ENCODE measurements at places on chromosomes 16 and 17.

GRCh38 chr17:81579821-81580321, 27.7 kb upstream of the FAAP100 start:
- no peak for DNase-seq

- DNase-seq: no peak
Measured at GRCh38 chr16:14302031-14302398, 230.9 kb downstream of the MRTFB start.

- DNase-seq: no peak
Measured at GRCh38 chr17:57269052-57269451, 12.7 kb downstream of the MSI2 start.

DNA sequence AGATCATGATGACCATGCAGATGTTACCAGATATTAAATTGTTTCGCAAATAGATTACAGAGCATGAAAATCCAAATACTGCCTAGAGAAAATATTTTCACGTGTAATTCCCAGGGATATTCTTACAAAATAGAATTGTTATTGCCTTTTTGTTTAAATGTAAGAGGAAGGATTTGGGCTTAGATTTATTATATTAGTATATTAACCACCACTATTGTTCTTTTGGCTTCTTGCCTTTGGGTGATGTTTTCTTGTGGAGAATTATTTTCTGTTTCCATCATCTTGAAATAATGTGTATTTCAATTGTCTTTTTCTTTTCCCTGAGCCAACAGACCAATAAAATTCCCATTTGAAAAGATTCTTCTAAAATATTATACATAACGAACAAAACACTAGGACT, 109.7 kb upstream of the NUDT7 start:
- DNase-seq: no peak

DNA sequence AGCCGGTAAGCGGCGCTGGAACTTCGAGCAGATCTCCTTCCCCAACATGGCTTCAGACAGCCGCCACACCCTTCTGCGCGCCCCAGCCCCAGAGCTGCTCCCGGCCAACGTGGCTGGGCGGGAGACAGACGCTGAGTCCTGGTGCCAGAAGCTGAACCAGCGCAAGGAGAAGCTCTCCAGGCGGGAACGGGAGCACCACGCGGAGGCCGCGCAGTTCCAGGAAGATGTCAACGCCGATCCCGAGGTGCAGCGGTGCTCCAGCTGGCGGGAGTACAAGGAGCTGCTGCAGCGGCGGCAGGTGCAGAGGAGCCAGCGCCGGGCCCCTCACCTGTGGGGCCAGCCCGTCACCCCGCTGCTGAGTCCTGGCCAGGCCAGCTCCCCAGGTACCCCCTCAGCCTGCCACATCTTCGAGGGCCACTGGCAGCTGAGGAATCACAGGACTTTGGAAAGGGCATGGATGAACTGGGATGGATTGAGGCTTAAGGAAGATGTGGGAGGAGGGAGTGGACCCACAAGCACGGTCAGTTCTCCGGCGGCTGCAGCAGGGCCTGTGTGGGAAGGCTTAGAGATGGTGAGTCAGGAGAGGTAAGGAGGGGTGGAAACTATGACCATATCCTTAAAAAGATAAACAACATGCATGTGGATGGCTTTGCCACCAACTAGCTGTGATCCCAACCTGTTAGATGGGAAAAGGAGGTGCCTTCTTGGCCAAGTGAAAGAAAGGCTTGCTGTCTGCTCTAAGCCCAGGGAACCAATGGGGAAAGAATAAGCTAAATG, 3.4 kb upstream of the LLGL2 start:
- no peak for DNase-seq

DNA sequence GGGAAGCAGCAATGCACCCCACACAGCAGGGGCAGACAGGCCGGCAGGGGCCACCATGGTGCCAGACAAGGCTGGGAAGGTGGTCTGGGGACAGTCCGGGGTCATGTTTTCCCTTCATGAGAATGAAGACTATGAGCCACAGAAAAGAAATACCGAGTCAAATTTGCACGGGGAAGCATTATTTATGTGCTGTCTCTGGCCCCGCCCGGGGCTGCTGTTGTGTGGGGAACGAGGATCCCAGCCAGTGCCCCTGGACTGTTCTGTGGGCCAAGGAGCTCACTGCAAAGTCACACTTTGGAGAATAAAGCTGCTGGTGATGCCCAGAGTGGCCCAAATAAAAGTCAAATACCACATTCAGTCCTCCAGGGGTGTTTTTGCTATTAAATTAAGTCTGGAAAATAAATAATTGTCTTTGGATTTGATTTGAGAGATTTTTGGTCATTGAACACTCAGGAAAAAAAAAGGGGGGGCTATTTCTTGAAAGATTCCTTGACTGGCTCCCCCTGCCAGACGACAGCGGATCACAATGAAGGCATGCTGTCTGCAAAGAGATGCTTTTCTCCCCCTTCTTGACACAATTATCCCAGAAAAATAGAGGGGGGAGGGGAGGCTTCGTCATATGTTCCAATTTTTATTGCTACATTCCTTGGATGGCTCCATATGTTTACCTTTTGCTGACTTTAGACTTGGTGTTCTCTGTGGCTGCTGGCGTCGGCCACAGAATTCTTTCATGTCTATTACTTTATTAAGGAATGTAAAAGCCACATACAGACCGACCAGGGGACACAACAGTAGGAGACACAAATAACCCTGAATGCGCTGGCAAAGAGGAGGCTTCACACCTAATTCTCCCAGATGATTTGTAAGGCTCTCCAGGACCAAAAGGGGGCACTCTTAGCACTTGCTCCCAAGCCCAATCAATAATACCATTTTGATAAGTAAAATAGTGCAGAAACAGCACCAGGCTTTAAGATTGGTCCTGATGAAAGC, 27.1 kb upstream of the ANKFN1 start:
- no peak for DNase-seq

- no peak for DNase-seq
Measured at GRCh38 chr16:79359082-79359481, 241.5 kb downstream of the MAF start.

GRCh38 chr16:25605381-25605780, 86.4 kb upstream of the HS3ST4 start:
- no peak for DNase-seq

- DNase-seq: no peak
Measured at GRCh38 chr17:41551365-41551764, 20.5 kb downstream of the KRT9 start.

DNA sequence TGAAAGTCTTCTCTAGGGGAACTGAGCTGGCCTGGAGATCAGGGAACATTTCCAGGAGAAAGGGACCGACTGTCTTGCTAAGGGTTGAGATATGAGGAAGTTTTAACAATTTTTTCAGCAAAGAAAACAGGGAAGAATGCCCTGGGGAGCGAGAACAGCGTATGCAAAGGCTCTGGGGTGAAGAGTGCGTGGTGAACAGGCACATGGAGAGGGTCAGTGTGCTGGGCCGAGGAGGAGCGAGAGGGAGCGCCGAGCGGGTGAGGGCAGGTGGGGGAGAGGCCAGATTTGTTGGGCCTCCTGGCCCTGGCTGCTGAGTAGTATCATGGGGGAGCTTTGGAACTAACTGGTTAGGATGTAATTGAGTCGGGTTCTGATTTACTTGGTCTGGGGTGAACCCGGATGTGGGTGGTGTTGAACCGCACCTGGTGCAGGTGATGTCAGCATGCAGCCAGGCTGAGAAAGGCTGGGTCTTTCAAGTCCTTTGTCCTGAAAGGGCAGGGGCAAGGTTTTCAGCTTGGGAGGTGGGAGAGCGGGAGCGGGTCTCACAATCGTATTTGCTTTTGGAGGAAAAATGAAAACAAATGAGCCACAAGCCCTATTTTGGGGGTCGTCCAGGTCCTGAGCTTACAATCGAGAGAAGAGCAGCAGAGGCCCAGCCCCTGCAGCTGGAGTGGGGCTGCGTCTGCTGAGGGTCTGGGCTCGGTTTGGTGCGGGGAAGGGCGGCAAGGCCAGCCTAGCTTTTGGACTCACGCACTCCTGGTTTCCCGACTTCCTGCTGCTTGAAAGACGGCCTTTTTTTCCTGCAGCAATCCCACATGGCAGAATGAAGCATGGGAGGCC, 11.1 kb upstream of the WFDC1 start:
- DNase-seq: no peak

- no peak for DNase-seq
Measured at GRCh38 chr16:31386157-31386984, 6.8 kb upstream of the ITGAD start.

GRCh38 chr17:37162800-37163199, 213.0 kb upstream of the C17orf78 start:
- no peak for DNase-seq

- no peak for DNase-seq
Measured at GRCh38 chr16:55002419-55002818, 71.8 kb downstream of the IRX5 start.

- no peak for DNase-seq
Measured at GRCh38 chr16:25747160-25747758, 55.5 kb downstream of the HS3ST4 start.

DNA sequence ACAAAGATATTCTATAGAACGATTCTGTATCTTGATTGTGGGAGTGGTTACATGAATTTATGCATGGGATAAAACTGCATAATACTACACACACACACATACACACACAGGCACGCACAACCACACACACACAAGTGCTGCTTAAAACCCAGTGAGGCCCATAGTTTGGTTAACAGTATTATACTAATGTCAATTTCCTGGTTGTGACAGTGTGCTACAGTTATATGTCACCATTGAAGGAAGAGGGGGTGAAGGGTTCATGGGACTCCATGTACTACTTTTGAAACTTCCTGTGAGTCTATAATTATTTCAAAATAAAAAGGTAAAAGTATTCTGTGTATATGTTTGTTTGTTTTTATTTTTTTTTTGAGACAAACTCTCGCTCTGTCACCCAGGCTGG, 8.1 kb downstream of the ZC3H7A start:
- no peak for DNase-seq

GRCh38 chr16:2237493-2238149, 1.4 kb downstream of the DNASE1L2 start:
- DNase-seq: no peak

DNA sequence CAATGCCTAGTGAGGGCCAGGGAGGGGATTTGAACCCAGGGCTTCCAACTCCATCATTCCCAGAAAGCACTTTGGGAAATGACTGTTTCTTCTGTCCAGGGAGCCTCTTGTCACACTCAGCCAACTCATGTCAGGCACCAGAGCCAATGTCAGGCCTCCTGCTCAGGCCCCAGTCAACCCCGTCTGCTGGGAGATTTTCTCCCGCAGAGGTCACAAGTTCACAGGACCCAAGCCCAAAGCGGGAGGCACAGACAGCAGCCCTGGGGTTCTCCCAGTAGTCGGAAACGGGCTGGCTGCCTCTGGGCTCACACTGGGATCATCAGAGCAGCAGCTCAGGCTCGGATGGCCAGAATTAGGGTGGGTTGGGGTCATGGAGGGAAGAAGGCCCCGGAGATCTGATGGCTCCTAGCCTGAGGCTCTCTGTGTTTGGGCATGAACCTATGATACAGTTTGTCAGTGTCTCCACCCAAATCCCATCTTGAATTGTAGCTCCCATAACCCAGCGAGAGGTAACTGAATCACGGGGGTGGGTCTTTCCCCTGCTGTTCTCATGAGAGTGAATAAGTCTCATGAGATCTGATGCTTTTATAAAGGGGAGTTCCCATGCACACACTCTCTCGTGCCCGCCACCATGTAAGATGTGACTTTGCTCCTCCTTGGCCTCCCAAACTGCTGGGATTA, 255.5 kb downstream of the PARN start:
- DNase-seq: no peak

GRCh38 chr17:43599046-43599395, 52.9 kb upstream of the ETV4 start:
- no peak for DNase-seq

- DNase-seq: peak; percentile 6
Measured at GRCh38 chr17:38428643-38429371, 543 bp downstream of the ARHGAP23 start.

- DNase-seq: no peak
Measured at GRCh38 chr17:9670596-9670995, 25.3 kb downstream of the USP43 start.

DNA sequence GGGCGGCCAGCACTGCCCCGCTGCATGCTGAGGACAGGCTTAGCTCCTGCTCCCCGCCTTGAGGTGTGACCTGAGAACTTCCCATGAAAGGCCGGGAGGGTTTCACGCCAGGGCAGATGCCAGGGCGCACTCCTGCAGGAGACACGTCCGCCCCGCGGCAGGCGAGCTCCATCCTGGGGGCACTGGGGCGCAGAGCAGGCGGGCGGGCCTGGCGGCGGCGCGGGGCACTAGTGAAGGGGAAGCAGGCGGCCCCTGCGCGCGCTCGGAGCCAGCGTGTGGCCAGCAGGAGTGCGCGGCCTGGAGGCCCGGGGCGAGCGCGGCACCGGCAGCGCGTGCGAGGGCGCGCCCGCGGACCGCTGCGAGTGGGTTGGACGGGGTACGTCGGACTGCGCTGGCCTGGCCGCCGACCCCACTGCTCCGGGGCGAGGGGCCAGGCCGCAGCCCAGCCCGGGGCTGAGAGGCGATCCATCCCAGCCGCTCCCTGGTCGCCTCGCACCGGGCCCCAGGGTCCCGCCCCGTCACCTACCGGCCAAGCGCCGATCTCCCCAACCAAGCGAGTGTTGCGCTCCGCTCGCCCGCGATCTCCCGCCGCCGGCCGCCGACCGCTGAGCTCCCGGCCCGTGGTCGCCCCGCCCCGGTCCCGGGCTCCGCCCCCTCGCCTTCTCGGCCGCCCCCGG, at the start of gene MAP3K14:
TSS of gene MAP3K14 (minus strand) at position 587 of the 677 bp plus-strand sequence. CDS start 26,275 bp downstream, outside the sequence.
- DNase-seq: peak; percentile 41

- no peak for DNase-seq
Measured at GRCh38 chr16:10123141-10123540, 59.1 kb downstream of the GRIN2A start.

- DNase-seq: no peak
Measured at GRCh38 chr17:80363120-80363515, 51.8 kb upstream of the ENDOV start.

- DNase-seq: peak; percentile 47
Measured at GRCh38 chr17:45371414-45372324, 54.8 kb upstream of the MAP3K14 start.

DNA sequence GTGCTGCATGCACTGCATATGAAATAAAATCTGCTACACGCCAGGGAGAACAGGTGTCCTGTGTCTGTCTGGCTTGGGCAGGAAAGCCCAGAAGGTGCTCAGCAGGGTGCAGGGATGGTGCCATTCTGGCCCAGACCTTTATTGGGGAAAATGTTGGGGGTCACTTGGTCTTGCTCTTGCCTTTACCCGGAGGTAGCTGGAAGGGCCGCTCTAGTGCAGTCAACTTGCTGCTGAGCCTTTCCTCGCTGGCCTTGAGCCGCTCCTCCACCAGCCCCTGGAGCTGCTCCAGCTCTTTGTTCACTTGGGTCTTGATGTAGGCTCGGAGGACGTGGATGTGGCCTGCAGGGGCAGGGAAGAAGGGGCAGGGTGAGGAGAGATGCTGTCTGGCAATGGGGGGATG, 4.5 kb downstream of the CFAP119 start:
- DNase-seq: no peak

- no peak for DNase-seq
Measured at GRCh38 chr17:36608794-36609497, 7.6 kb downstream of the MRM1 start.

DNA sequence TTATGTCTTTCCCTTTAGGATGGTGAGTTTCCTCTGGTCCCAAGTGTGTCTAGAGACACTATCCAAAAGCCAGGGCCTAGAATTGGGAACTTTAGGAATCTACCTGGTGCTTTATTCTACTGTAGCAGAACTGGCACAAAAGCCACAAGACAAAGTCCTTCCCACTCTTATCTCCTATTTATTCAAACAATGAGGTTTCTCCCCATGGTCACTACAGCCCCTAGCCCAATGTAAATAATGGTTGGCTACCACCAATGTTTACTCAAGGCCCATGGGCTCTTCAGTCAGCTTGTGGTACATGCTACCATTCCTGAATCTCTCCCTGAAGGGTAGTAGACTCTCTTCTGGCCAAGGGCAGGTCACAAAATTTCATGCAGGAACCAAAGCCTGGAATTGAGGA, 789.4 kb upstream of the KIF2B start:
- DNase-seq: no peak
